GM23338 (cell line): ENCODE measurements at places on chromosomes 12 and 14. TPM values are rescaled to one million over a fixed set of nuclear protein-coding genes. Genes with fewer than 3 reads are reported as not detected.

DNA sequence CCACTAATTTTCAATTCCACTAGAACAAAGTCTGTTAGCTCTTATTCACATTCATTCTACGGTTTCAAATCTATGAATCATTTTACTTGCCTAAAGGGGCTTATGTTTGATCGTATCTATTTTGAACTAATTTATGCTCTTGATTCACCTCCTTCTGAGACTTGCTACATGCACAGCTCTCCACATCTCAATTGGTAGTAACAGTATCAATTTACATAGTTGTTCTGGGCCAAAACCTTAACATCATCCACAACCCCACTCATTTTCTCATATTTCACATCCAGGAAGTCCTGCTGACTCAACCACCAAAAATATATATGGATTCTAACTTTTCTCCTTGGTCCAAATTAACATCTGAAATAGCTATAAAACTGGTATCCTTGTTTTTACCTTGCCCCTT lies 208.6 kb downstream of the RASSF9 start:
- DNase-seq, result no peak

- no peak for DNase-seq
Measured at GRCh38 chr12:8644345-8645248, 18.0 kb downstream of the MFAP5 start.

DNA sequence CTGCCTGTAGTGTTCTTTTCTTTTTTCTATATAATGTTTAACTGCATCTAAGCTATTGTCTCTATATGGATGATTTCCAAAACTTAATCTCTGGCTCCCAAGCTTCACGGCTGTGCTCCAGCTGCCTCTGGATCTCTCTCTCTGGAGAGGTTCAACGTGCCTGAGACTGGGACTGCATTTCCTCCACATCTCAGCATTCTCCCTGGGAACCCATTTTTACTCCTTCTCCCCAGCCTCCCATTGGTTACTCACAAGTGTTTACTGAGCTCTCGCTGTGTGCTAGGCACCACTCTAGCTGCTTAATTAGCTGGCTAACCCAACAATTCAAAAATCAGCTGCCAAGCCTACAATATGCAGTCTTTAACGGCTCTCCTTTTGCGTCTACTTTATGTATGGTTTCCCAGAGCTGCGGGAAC lies 34.7 kb downstream of the FBXL14 start:
- DNase-seq, result no peak

- DNase-seq, result peak; percentile 70
Measured at GRCh38 chr14:61280526-61281185, 482 bp downstream of the TMEM30B start.

DNA sequence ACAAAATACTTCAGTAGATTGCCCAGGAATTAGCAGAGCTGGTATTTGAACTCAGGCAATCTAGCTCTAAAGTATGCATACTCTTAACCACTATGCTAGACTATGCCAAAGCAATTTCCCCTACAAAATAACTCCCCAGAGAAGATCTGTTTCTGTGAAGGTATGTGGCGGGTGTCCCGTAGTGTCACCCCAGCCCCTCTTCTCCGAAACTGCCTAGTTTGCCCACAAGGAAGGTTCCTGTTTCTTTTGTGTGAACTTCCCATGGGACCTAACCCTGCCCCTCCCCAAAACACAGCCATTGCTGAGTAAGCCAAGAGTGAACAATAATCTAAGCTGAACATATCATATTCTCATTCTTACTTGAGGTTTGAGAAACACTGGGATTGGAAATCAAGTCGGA lies 15.5 kb upstream of the RAP1B start:
- no peak for DNase-seq

DNA sequence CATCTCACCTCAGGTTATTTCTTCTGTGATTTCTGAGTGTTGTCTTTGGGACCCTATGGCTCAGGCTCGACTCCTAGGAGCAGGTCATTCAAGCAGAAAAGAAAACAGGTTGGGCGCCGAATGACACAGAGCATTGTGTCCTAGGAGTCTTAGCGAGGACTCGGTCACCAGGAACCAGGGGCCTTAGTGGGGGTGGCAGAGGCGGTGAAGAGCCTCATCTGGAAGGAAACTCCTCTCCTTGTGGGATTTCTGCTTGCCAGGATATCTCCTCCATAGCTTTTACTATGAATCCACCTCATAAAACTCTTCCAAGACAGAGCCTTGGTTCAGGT lies 630 bp downstream of the PLEKHH1 start:
- DNase-seq, result no peak

- DNase-seq, result no peak
Measured at GRCh38 chr14:88301381-88301780, 21.7 kb downstream of the KCNK10 start.

- no peak for DNase-seq
Measured at GRCh38 chr12:46518729-46519128, 146.2 kb upstream of the SLC38A2 start.

DNA sequence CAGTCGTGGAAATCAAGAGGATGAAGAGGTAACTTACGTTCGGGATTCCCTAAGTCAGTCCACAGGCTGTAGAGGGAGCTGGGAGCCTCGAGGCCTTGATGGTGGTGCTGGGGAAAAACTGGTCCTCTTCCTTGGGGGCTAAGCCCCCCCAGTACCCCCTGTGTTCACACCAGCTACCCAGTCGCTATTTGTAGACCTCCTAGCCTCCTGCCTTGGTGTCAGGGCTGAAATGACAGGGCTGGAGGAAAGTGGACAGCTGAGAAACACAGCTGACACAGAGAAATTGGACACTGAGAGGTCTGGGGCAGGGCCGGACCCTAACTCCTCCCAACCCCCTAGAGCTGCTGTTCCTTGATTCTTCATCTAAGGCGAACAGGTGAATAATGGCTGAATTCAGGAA lies at the start of gene STAC3:
STAC3 (minus strand) TSS at position 232 of the 400 bp plus-strand sequence. CDS start 1,551 bp downstream, outside the sequence.
- peak; percentile 35 for DNase-seq

GRCh38 chr14:32507029-32507984 lies 178.2 kb downstream of the AKAP6 start:
- no peak for DNase-seq

- DNase-seq, result no peak
Measured at GRCh38 chr14:93964820-93965286, 11.5 kb downstream of the ASB2 start.

DNA sequence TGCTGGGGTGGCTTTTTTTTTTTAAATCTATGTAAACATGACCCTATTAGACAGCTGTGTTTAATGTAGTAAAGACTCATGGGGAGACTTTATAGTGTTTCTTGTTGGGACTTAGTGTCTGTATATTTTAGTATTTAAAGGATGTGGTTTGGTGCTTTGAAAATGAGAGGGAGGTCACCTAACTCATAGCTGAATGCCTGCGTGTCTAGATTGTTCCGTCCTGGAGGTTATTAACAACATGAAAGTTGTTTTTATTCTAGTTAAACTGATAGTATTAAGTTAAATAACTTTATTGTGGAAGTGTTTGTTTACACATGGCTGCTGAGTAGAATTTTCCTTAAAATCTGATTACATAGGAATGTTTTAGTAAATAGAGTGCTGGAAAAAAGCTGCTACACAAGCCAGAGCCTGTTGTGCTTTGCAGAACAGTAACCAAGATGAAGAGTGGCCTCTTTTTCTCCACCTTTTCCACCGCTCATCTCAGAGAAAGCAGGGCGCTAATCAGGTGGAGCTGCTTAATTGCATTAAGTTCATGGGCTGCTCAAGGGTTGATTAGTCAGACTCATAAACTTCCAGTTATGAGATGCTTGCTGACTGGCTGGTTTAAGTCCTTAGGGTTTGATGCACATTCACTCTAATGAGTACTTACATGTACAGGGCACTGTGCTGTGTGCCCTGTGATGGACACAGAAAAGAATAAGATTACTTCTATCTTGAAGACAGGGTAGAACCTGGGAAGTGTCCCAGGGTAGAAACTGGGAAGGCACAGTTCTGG lies 62.7 kb downstream of the FBXO34 start:
- DNase-seq, result no peak

DNA sequence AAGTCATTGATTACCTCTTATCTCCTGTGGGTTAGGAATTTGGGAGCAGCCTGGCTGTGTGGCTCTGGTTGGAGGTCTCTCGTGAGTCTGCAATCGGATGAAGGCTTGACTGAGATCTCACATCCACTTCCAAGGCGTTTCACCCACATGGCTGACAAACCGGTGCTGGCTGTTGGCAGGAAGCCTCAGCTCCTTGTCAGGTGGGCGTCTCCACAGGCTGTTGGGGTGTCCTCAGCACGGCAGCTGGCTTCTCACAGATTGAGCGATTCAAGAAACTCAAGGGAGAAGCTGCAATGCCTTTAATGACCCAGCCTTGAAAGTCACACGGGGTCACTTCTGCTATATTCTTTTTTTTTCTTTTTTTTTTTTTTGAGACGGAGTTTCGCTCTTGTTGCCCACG lies 28.6 kb upstream of the CORO1C start:
- no peak for DNase-seq

DNA sequence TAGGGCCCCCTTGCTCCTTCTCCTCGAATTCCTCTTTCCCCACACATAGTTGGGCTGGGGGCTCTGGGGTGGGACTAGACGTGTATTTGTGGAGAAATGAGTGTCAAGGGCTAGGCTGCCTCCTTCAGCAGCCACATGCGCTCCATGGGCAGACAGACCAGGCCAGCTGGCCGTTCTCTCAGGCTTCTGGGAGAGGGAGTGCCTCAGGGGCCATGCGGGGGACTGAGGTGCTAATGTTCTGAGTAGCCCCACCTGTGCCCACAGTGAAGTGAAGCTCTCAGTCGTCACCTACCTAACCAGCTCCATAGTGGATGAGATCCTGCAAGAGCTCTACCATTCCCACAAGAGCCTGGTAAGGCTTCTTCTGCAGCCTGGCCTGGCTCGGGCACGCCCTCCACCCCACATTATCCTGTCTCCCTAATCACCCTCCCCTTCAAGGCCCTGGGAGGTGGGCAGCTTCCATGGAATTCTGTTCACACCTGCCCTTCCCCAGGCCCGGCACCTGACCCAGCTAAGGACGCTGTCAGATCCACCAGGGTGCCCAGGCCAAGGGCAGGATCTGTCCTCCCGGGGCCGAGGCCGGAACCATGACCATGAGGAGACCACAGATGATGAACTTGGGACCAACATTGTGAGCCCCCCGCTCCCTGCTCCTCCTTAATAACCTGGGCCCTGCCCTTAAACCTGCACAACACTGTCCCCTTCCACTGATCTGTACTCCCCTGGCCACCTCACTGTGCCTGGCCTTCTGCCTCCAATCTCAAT lies 9.0 kb upstream of the CPNE6 start:
- no peak for DNase-seq

Gene LBHD2
- total RNA-seq, result not detected in 2 replicates

Gene RNASE7
- total RNA-seq, result not detected in 2 replicates

Gene IFNG
- not detected in 2 replicates for total RNA-seq

Gene PTPN6
- 24.7 and 25.3 TPM in 2 replicates for total RNA-seq

Gene REP15
- 0.38 and 0.66 TPM in 2 replicates for total RNA-seq

Gene TRPV4
- total RNA-seq, result 1.0 and 1.1 TPM in 2 replicates

Gene PPP1R36
- total RNA-seq, result 0.42 TPM in 1 of 2 replicates, not detected in the other
